EL (cell line): ENCODE measurements at places on chromosomes 16 and 17.

DNA sequence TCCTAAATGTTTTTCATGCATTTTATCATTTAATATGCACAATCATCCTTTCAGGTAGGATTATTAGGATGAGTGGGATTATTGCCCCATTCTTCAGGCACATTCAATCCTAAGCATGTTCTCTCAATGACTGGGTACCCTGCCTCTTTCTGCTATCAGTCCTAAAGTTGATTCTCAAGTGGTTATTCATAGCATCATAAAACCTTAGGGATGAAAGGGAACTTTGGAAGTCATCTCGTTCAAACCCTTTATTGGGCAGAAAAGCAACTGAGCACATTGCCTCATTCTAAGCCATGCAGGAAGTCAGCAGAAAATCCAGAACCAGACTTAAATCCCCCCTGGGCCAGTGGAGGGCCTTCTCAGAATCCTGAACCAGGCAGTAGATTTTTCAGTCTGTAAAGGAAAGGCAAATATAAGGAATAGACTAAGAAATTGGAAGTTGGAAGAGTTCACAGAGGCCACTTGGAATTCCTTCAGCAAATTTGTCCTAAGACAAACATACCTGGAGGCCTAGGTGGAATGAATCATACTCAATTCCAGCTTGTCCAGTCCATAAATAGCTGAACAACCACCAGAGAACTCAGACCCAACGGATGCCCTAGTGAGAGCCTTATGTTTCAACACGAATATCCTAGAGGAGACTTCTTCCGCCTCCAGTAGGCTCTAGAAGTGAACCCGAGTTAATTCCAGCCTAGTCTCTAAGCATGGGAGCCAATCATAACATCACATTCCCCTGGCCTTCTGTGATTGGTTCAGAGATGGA lies 62.7 kb downstream of the IRX6 start:
- DNase-seq, result no peak

DNA sequence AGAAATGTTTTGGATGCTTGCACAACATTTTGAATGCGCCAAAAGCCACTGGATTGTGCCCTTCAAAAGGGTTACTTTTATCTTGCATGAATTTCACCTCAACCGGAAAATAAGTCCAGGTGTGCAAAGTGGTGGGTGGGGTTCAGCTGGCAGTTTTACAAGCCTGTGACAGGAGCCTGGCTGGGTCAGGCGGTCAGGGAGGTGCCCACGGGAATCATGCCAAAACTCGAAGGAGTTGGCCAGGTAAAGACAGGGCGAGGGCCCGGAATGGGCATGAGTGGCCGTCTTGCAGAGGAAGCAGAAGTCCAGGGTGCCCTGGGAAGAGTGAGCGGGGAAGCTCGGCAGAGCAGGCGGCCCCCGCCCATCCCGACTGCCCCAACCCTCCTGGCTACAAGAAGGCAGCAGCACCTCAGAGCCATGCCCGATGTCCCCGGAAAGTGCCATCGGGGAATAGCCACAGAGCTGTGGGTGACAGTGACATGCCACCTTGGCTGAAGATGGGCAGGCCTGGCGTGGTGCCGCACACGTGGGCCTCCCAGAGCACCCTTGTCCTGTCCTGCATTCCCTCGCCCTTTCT lies 19.1 kb upstream of the CACNG1 start:
- no peak for DNase-seq

DNA sequence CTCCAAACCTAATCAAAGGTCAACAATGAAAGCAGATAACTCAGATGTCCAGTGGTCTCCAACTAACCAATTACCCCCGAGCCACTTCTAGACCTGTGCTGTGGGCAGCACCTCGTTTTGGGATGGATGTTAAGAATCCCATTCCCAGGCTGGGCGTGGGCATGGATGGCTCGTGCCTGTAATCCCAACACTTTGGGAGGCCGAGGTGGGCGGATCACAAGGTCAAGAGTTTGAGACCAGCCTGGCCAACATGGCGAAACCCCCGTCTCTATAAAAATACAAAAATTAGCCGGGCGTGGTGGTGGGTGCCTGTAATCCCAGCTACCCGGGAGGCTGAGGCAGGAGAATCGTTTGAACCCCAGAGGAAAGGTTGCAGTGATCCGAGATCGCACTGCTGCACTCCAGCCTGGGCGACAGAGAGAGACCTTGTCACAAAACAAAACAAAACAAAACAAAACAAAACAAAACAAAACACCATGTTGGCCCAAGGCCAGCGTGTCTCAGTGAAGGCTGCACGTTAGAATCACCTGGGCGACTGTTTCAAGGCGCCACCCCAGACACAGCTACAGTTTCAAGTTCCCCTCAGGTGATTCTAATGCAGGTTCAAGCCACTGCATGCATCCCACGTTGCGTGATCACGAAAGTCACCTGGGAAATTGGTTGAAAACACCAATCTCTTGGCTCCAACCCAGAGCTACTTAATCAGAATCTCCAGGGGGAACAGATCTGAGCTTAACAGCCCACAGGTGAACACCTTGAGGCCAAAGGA lies 21.3 kb downstream of the COX4I1 start:
- DNase-seq, result no peak

DNA sequence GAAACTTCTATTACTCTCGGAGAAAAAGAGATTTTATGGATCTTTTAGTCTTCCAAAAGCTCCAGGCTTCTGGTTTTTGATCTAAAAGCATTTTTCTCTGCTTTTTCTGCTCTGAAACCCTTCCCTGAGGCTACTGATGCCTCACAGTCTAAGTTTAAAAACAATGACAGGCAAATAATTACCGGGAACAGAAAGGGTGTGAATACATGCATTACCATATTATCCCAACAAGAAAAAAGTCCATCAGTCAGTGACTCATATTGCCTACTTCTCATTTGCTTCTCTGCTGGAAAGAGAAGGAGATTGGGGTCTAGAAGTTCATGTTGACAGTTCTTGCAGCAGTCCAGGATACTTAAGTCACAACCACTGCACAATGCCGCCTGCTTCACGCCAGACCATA lies 482.9 kb upstream of the C16orf82 start:
- DNase-seq, result no peak

DNA sequence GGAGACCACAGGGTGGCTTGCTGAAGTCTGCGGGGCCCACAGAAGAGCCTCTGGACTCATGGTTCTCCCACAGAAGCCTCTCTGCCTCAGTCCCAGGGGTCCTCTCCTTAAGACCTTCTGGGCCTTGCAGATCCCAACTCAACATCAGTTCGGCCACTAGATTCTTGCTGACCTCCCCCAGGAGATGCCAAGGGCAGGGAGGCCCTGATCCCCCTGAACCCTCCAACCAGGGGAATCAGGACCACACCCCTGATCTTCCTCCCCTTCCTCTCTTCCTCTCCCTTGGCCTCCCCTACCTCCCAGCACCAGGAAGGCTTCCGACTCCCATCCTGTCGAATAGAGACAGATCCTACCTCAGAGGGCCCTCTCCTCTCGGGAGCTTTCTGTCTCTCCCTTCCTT lies 53.4 kb downstream of the NOS2 start:
- DNase-seq, result no peak

DNA sequence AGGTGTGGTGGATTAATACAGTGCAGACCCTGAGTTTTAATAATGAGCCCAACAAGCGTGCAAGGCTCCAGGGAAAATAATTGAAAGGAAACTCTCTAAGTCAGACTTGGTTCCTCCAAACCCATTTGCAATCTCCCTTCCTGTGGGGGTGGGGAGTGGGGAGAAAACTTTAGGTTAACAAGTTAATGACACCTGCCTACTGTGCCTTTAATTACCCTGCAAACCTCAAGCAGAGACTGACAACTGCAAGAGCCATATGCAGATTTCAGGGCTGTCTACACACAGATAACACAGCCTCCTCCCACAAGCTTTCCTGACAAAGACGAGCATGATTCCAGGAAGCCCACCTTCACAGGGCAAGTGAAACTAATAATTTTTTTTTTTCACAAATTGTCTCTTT lies 359.3 kb downstream of the HS3ST4 start:
- no peak for DNase-seq

DNA sequence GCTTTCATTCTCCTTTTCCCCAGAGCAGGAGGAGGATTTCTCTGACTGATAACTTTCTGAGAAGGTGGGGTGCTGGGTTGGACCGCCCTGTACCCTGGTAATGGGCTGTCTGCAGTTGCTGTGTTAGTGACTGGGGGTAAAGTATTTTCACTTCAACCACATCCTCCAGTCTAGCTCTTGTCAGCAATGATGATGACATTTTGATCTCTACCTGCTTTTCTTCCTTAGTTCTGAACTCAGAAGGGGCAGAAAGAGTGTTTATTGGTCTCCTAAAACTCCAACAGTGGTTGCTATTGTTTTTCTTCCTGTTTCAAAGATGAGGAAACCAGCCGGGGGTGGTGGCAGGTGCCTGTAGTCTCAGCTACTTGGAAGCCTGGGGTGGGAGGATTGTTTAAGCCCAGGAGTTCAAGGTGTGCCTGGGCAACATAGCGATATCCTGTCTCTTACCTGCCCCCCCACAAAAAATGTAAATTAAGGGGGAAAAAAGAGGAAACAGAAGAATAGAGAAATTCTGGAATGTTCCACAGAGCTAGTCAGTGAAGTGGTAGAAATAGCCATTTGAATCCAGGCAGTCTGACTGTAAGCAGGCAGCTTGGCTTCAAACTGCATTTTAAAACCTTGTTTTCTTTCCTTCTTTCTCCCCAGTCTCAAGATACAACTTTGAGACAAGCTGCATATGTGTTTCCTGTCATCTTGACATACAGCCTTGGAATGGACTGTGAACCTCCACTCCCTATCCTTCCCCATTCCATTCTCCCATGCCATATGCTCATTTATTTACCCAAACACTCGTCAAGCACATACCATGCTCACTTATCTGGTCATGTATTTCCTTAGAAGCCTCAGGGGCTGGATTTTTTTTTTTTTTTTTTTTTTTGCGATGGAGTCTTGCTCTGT lies 3.3 kb upstream of the N4BP1 start:
- peak; percentile 81 for DNase-seq

- peak; percentile 20 for DNase-seq
Observed at GRCh38 chr17:66855204-66855603, 20.3 kb downstream of the CACNG5 start.

DNA sequence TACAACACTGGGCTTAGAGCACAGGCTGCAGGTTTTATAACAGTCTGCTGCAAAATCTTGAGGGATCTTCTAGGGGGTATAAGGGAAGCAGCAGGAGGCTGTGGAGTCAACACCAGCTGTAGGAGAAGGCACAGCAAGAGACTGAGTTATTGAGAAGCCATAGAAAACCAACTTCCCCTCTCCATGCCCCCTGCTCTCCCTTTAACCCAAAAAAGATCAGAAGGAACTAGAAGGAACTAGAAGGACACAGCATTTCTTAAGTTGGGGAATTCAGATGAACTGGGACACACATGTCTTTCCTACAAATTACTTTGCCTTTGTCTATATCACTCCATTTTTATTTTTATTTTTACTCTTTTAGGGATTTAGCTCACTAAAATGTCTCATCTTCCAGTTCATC lies 6.2 kb upstream of the CCL18 start:
- DNase-seq, result no peak

DNA sequence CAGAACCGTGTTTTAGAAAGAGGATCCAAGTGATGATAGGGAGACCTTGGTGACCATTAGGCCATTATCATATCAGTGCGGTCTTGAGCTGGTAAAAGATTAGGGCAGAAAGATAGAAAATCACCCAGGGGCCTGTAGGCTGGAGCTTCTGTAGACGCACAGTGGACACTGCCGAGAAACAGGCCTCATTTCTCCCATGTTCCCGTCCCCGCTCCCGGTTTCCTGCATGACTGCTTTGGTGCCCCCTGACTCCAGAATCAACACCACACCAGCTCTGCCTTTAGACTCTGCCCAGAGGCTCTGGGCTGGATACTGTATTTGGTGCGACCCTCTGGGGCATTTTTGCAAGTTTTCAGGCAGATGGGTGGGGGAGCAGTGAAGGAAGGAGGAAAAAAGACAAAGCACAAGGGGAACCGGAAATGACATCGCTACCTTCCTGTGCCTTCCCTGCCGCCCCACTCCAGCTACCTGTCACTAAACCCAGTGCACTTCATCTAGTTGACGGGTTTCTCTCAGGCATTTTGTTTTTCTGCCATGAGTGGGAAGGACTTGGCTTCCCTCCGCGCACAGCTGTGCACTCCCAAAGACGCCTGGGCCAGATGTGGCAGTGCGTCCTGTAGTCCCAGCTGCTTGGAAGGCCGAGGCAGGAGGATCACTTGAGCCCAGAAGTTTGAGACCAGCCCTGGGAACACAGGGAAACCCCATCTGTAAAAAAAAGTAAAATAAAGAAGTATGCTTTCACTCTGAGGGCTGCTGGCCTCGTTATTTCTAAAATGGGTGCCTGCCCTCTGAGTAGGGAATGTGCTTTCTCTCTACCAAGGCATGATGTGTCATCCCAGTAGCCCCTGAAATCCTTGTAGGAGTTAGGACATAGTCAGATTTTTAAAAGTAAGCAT lies 214.1 kb downstream of the RPTOR start:
- peak; percentile 35 for DNase-seq

GRCh38 chr16:19386525-19386924 lies 31.2 kb upstream of the TMC5 start:
- DNase-seq, result no peak

DNA sequence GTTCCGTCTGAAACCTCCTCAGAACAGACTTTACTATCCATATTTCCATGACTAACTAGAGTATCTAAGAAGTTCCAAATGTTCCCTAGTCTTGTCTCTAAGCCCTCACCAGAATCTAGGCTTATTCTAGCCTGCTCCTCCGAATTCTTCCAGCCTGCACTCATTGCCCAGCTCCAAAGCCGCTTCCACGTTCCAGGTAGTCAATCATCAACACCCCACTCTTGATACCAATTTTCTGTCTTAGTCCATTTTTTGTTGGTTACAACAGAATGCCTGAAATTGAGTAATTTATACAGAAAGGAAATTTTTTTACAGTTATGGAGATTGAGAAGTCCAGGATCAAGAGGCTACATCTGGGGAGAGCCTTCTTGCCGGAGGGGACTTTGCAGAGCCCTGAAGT lies 21.1 kb downstream of the SLC38A8 start:
- DNase-seq, result no peak

DNA sequence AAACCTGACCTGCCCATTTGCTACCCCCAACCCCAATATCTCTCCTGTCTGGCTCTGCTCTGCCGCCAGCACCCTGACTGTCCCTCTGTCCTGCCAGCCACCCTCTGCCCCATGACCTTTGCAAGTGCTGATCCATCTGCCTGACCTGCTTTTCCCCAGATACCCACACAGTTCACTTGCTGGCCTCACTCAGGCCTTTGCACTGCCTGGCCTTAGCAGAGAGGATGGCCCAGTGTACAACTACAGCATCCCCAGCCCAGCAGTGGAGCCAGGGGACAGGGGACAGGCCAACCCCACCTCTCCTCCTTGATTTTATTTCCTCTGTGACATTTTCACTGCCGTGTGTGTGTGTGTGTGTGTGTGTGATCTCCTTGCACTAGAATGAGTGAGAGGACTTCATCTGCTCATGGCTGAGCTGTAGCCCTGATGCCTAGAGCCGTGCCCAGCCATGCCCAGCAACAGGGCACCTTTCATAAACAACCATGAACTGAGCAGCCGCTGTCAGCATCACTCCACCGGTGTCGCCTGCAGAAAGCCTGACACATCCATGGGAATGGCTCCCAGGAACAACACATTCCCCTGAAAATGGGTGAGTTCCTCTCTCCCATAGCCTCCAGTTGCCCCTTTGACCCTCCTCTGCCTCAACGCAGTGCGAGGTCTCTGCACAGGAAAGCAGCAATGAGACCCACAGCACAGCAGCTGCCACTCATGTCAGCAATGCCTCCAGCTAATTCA lies 36.0 kb upstream of the RBFOX3 start:
- DNase-seq, result no peak
